ENCODE measurements at places on chromosomes 4 and X.

DNA sequence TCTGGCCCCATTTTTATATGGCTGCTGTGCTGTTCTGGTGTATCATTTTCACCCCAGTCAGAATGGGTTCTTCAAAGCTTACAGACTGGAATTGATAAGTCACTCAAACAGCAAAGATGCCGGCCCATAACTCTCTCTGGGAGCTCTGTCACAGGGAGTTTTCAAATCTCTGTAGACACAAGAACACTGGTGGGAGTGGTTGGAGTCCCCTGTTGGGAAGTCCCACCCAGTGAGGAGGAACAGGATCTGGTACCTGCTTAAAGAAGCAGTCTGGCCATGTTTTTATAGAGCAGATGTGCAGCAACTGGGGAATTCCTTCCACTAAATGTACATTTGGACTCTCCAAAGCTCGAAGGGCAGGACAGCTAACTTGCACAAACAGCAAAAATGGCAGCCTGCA, 69.3 kb upstream of the UGT2B7 start:
- ATAC-seq: no peak

GRCh38 chrX:11328134-11328533, 34.9 kb downstream of the AMELX start:
- no peak for ATAC-seq

DNA sequence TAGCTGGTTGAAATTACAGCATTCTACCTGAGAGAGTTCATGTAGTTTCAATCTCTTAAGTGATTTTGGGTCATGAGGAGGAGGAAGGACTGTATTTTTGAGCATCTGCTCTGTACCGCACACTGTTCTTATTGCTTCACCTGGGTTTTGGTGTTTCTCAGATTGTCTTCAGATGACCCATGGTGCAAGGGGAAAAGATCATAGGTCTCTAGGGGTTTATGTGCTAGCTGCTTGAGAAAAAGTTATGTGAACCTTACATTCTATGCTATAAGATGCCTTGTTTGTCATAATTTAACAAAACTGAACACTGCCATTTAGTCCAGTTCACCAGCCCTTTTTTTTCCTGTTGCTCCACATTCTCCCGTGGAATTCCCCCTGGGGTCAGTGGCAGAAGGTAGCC, 60.4 kb downstream of the PDK3 start:
- ATAC-seq: no peak

GRCh38 chr4:121062521-121062920, 9.8 kb downstream of the NDNF start:
- ATAC-seq: no peak

DNA sequence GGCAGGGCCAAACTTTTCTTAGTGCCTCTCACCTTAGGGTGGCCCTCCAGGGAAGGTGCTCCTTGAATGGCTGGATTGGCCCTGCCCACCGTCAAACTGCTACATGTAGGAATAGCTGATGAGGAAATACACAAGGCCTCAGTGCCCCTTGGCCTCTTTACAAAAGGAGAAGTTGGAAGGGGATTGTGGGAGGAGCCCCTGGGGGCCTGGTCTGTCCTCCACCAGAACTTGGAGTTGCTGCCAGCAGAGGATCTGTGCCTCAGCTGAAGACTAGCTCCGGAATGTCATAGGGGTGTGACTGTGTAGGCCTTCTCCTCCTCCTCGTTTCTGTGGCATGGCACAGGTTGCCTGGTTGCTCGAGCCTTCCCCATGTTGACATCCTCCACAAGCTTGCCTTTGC, 142.7 kb downstream of the AMMECR1 start:
- no peak for ATAC-seq

DNA sequence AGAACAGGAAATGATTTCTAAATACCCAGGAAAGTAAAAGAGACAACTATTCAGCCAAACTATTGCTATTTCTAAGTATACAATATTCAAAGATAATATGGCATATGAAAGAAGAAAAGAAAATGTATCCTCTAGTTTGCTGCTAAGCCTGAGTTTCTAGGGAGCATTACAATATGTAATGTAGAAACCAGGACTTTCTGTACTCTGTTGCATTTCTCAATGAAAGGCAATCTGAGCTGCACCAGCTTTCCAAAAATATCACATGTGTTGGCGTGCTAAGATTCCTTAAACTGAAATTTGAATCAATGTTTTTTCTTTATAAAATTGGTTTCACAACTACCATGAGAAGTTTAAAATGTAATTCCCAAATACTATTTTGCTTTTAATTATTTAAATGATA, 129.6 kb downstream of the ANK2 start:
- no peak for ATAC-seq

GRCh38 chrX:54422168-54422567, 18.0 kb upstream of the TSR2 start:
- ATAC-seq: no peak

DNA sequence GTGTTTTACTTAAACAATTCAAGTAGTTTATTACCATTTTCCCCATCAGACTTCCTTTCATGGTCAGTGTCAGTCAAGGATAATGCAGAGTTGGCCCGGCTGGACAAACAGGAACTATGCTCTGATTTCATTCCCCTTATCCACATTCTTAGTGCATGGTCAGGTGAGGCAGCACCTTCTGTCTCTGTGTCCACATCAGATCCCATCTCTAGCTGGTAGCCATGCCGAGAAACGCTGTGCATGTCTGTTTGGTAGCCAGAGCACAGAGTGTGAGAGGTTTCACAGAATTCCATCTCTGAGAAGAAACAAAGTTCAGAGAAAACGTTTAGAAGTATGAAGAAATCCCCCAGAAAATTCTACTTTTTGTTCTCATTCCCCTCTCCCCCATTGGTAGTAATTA, 423.7 kb upstream of the TEX13C start:
- no peak for ATAC-seq

DNA sequence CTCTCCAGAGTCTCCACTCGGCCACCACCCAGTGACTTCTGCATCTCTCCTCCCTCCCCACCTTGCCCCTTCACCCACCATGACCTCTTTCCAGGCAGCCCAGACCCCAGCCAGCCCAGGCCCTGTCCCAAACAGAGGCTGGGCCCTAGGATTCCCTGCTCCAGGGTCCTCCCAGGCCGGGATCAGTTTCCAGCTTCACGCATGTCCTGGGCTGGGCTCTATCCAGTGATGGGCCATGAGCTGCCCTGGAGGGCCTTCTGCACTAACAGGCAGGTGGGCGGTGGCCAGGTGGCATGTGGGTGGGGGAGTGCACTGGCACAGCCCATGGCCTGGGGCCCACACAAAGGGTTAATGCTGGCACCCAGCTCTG, 20.4 kb upstream of the ADD1 start:
- ATAC-seq: no peak
